Thyroid gland (tissue), 4 donors: ENCODE measurements at places on chromosomes 12 and 14. TPM values are rescaled to one million over a fixed set of nuclear protein-coding genes. Genes with fewer than 3 reads are reported as not detected.

ADCY6 gene
- total RNA-seq, result 34.1 TPM

- no peaks in the 10 kb centered on the region for H3K27me3 ChIP-seq
- H3K27ac ChIP-seq, result no peak overlapping the region
- DNase-seq, result no peak
Observed at GRCh38 chr14:33342299-33342974, 403.8 kb downstream of the NPAS3 start.

NAV3 gene
- total RNA-seq, result 6.1 TPM

GRCh38 chr12:31004666-31005065, 69.0 kb upstream of the DDX11 start:
- no peak overlapping the region for H3K4me3 ChIP-seq
- no peaks in the 10 kb centered on the region for H3K4me1 ChIP-seq
- H3K27me3 ChIP-seq, result no peaks in the 10 kb centered on the region

OR6C76 gene
- total RNA-seq, result not detected

DNA sequence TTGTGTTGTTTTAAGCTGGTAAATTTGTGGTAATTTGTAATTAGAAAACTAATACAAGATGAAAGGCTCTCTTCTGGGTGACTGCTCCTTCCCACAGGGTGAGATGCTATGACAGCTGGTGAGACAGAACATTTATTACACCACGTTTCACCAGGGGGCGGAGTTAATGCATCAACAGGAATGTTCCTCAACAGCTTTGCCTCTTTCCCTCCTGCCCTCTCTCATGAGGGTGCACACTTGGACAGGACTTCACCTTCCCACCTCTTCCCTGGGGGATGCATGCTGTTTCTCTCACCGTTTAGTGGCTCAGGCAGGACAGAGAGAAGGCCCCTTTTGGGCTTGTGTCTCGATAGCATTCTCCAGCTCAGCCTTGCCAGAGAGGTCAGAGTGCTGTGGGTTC, 13.4 kb upstream of the PPP1R1A start:
- H3K27me3 ChIP-seq, result no peaks in the 10 kb centered on the region
- no peak overlapping the region for H3K27ac ChIP-seq
- H3K4me1 ChIP-seq, result peaks cover 15% of the 10 kb centered on the region

GRCh38 chr12:22256041-22256441, 78.5 kb downstream of the ST8SIA1 start:
- no peaks in the 10 kb centered on the region for H3K27me3 ChIP-seq
- H3K36me3 ChIP-seq, result no peaks in the 10 kb centered on the region
- no peaks in the 10 kb centered on the region for H3K4me1 ChIP-seq
- DNase-seq, result no peak
- no peak overlapping the region for H3K27ac ChIP-seq

DENR gene
- total RNA-seq, result 30.2 TPM

GRCh38 chr12:131428091-131428685, 282.7 kb upstream of the SFSWAP start:
- H3K4me3 ChIP-seq, result no peak overlapping the region
- DNase-seq, result no peak
- H3K27me3 ChIP-seq, result no peaks in the 10 kb centered on the region

DNA sequence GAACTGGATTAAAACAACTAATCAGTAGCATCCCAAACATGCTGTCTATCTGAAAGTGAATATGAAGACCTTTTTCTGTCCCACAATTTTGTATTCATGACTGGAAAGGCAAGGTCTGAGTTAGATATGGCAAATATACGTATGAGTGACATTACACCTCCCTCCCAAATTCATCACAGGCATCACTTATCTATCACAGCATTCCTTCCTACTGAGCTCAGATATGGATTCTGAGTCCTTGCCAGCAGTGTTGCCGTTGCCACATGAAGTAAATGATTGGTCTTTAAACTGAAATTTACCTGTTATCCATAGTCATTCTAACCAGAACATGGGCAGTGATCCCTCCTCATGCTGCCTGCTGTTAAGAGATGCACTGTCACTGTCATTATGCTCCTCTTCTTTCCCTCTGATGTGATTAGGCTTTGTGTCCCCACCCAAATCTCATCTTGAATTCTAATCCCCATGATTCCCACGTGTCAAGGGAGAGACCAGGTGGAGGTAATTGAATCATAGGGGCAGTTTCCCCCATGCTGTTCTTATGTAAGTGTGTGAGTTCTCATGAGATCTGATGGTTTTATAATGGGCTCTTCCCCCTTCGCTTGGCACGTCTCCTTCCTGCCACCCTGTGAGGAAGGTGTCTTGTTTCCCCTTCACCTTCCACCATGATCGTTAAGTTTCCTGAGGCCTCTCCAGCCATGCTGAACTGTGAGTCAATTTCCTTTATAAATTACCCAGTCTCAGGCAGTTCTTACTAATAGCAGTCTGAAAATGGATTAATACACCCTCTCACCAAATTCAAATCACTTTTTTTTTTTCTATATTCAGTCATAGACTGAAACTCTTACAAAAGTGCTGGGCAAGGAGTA, 288.4 kb downstream of the NUAK1 start:
- no peaks in the 10 kb centered on the region for H3K27me3 ChIP-seq
- H3K27ac ChIP-seq, result no peak overlapping the region
- no peak for DNase-seq
- no peak overlapping the region for H3K4me3 ChIP-seq
- no peaks in the 10 kb centered on the region for H3K4me1 ChIP-seq

GRCh38 chr12:18658829-18659228, 79.0 kb downstream of the PLCZ1 start:
- no peak overlapping the region for H3K4me3 ChIP-seq
- H3K27ac ChIP-seq, result no peak overlapping the region
- no peaks in the 10 kb centered on the region for H3K27me3 ChIP-seq
- H3K4me1 ChIP-seq, result no peaks in the 10 kb centered on the region
- no peak for DNase-seq

GLIPR1L2 gene
- 3.1 TPM for total RNA-seq

C12orf50 gene
- total RNA-seq, result 0.40 TPM

RCOR1 gene
- total RNA-seq, result 11.7 TPM

- no peak overlapping the region for H3K27ac ChIP-seq
- no peaks in the 10 kb centered on the region for H3K36me3 ChIP-seq
- no peaks in the 10 kb centered on the region for H3K27me3 ChIP-seq
- peaks cover 11% of the 10 kb centered on the region for H3K4me1 ChIP-seq
- no peak for DNase-seq
Observed at GRCh38 chr14:36091096-36091495, 85.4 kb downstream of the PTCSC3 start.

DNA sequence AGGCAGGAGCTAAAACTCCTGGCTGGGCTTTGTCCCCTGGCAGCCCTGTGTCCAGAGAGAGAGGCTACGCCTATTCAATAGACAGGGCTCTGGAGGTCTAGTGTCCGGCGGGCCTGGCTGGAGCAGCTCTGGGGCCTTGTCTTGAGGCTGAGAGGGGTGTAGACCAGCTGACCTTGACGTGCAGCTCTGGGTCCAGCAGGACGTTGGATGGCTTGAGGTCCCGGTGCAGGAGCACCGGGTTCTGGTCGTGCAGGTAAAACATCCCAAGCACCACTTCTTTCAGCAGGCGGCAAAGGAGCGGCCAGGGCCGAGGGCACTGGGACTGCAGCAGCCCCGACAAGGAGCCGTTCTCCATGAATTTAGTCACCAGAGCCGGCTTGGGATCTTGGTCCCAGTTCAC, 948 bp downstream of the RIPK3 start:
- DNase-seq, result no peak
- no peak overlapping the region for H3K27ac ChIP-seq
- H3K4me3 ChIP-seq, result no peak overlapping the region
